ENCODE measurements at places on chromosomes 16 and 17.
A peak's percentile ranks its signal among the peaks of the same experiment; 100 is the strongest.

GRCh38 chr16:66161269-66161668 is 205.2 kb upstream of the CDH5 start:
- no peak for DNase-seq

- no peak for DNase-seq
These were observed 13.7 kb upstream of the ITGA3 start for GRCh38 chr17:50042211-50042610.

DNA sequence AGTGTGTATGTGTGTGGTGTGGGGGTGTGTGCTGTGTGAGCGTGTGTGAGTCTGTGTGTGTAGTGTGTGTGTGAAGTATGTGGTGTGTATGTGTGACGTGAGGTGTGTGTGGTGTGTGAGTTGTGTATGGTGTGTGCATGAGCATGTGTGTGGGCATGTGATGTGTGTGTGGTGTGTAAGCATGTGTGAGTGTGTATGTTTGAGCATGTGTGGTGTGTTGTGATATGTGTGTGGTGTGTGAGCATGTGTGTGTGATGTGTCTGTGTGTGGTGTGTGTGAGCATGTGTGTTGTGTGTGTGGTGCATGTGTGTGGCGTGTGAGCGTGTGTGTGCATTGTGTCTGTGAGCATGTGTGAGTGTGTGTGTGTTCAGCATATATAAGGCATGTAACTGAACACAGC is 20.9 kb downstream of the MAPT start:
- no peak for DNase-seq

DNA sequence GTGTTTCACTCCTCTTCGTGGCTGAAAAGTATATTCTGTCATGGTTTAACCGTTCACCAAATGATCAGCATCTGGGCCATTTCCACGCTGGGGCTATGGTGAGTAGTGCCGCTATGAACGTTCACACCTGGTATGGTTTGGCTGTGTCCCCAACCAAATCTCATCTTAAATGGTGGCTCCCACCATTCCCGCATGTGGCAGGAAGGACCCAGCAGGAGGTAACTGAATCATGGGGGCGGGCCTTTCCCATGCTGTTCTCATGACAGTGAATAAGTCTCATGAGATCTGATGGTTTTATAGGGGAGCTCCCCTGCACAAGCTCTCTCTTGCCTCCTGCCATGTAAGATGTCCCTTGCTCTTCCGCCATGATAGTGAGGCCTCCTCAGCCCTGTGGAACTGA is 45.7 kb upstream of the ZNF469 start:
- no peak for DNase-seq

- DNase-seq = no peak
These were observed 200.8 kb upstream of the KCNJ16 start for GRCh38 chr17:69874175-69874670.

DNA sequence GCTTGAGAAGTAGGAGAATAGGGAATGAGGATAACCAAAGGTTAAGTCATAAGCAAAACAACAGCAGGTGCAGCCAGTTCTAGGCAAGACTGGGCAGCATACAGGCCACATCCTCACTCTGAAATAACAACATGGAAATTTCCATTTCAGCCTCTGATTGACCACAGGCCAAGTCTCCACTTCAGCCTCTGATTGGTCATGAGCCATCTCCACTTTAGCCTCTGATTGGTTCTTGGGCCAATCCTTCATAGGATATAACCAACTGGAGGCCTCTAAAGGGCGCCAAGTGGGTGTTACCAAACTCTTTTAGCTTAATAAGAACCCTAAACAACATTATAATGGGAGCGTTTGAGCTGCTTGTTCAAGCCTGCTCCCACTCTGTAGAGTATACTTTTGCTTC is 512.0 kb downstream of the NPIPA7 start:
- DNase-seq = no peak

DNA sequence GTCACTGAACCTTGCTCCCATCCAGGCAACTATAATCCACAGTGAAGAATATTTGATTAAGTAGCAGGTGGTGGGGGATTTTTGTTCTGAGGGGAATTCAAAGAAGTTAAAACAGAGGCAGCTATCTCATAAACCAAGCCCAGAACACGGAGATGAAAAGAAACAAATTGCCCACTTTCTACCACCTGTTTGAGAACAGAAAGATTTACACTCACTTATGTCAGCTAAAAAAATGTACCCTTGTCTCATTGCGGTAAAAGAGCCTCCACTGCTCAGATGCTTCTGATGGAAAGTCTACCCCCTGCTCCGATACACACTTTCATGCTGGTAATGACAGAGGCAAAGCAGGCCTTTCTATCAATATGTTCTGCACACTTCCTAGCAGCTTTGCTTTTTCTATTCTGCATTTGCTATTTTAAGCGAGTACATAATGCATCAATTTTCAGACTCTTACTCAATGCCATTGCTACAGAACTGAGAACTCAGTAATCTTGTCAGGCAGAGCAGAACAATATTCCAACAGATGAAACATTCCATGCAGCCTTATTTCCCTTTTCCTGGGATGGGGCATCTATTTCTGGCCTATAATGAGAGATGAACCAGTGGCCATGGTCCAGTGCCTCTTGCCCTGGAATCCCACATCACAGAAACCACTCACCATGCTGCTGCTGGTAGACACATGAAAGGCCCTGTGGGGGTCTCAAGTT is 29.0 kb downstream of the CDK5R1 start:
- DNase-seq = no peak

- DNase-seq = no peak
These were observed 7.1 kb downstream of the ACSF3 start for GRCh38 chr16:89100601-89101302.

DNA sequence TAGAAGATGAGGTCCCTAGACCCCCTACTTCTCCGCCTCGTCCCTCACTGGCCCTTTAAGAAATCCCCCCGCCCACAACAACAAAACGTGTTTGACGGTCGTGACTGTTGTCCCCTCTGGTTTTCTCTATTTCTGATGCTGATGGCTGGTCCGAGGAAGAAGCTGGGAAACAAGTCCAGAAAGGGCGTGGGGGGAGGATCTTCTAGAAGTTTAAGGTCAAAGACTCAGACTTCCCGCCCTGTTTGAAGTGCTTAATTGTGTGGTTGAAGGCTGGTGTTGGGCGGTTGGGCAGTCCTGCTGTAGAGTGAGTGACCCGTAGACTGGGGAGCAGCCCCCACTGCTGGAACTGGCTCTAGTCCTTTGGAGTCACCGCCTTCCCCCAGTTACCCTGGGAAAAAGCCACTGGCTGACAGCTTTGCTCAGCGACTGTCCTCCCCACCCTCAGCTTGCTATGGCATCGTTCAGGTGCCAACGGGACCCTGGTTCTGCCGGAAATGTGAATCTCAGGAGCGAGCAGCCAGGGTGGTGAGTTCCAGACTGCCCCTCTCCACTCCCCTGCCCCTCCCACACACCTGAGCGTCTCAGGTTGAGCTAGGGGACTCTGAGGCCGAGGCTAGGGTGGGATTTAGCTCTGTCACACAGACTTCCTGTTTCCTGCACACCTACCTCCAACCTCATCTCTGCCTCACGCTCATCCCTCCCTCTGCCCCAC is 1.6 kb downstream of the MLLT6 start:
- DNase-seq = no peak

DNA sequence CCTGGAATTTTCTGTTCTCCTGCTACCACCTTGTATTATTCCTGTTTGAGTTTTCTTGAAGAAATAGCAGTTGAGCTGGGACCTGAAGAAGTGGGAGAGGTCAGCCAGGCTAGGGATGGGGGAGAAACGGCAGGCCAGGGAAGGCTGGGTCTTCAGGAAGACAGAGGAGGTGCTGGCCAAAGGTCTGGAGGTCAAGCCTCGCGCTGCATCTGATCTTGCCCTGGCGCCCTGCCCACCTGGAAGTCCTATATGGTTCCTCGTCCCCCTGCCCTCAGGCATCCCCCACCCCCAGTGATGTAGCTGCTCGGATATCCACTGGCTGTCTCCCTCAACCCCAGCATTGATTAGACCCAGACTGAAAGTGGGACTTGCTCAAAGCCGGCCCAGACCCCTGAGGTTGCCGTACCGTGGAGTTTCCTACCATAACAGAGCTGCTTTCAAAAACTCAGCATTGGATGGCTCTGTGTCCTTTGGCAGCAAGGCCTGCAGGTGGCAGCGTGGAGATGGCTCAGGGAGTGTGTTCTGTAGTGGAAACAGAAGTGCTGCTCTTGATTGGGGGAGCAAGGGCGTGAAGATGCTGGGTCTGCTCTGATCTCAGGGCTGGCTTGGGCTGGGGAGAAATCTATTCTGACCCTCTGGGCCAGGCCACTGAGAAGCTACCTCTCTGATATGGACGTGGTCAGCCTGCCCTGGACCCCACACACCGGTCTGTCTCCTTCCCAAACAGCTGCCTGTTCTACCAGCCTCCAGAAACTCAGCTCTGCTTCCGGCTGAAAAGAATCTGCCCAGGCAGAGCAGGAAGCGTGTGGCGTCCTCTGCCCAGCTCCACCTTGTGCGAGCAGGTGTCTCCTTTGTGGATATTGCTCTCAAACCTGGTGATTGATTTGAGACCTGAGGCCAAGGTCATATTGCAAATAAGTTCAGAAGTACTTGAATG is 107.0 kb upstream of the CACNG5 start:
- peak; percentile 75 for DNase-seq

DNA sequence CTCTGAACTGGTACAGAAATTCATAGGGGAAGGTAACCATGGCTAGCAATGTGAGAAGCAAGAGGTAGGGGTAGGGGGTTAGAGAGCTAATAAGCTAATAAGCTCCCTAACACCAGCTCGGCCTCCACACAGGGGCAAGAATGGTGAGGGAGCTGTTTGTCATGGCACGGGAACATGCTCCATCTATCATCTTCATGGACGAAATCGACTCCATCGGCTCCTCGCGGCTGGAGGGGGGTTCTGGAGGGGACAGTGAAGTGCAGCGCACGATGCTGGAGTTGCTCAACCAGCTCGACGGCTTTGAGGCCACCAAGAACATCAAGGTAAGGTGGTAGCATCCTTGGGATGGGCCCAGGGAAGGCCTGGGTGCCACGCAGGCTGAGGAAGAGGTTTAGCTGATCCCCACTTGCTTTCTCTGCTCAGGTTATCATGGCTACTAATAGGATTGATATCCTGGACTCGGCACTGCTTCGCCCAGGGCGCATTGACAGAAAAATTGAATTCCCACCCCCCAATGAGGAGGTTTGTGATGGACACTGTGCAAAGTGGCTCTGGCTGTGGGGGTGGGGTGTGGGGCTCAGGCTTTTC is 3.5 kb upstream of the FTSJ3 start:
- no peak for DNase-seq

GRCh38 chr17:72117535-72118334 is 3.1 kb upstream of the SOX9 start:
- no peak for DNase-seq

GRCh38 chr17:81612172-81612970 is 24.5 kb downstream of the NPLOC4 start:
- no peak for DNase-seq

- DNase-seq = no peak
These were observed 5.1 kb downstream of the CLEC16A start for GRCh38 chr16:10949424-10949970.

DNA sequence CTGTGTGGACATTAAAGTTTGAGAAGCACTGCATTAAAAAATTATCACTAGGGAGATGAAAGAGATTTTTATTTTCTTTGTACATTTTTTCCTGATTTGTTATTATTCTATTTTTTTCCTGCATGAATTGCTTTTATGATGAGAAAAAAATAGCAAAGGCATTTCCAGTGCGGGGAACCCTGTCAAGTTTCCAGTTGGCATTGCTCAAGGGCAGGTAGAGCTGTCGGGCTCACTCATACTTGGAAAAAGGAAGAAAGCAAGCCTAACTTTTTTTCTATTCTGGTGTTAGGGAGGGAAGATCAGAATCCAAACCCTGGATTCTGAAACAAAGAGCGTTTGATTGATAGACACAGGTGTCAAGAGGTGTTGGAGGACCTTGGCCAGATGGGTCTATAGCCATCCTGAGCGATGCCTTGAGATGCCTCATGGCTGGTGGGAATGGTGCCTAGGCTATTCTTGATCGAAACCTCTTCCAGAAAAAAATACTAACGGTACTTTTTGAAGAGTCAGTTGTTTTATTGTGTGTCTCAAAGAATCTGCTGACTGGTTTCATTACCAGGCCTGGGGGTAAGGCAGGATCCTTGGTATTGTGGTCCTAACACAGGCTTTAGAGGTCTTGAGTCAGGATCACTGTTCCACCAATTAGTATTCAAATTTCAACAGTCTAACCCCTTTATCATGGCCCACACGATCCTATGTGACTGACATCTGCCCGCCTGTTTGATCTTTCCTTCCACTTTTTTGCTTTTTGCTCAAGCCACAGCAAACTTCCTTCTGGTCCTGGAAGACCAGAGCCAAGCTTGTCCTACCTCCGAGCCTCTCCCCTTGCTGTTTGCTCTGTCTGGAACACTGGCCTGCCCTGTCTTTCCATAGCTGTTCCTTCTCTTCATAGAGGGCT is 20.1 kb downstream of the SNX29 start:
- no peak for DNase-seq

GRCh38 chr17:21318439-21318838 is 33.9 kb downstream of the MAP2K3 start:
- no peak for DNase-seq

DNA sequence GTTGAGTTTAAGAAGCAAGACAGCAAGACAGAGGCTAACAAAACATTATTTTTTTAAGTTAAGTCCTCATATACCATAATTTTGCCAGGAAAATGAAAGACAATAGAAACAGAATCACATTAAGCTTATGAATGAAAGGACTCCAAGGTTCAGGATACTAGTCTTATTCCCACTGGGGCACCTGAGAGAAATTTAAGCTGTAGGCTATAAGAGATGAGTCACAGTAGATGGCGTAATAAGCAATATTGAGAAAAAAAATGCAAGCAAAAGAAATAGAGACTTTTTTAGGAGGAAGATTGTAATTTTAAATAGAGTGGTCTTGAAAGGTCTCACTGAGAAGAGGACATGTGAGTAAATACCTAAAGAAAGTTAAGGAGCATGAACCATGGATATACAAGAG is 57.1 kb upstream of the KIF2B start:
- no peak for DNase-seq

DNA sequence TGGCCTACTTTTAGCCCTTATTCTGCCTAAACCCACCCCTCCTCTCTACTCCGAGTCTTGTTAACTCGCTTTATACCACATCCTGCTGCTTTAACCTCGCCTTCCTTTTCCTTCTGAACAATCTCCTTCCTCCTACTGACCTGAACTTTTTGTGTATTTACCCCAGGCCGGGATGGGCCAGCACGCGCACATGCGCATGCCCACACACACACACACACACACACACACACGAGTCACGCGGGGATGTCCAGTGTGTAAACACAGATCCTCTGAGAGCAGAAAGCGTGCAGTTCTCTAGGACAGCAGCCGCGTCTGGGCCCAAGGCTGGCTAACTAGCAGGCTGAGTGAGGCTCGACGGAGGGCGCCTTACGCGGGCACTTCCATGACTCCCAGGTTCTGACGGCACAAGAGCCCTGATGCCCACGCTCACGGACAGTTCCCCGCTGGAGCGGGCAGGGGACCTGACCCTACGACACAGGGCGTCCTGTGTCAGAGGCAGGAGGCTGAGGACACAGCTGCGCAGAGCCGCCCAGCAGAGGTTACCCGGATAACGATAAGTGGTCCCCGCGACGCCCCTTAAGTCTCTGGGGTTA is 610 bp downstream of the PIK3R5 start:
- no peak for DNase-seq

DNA sequence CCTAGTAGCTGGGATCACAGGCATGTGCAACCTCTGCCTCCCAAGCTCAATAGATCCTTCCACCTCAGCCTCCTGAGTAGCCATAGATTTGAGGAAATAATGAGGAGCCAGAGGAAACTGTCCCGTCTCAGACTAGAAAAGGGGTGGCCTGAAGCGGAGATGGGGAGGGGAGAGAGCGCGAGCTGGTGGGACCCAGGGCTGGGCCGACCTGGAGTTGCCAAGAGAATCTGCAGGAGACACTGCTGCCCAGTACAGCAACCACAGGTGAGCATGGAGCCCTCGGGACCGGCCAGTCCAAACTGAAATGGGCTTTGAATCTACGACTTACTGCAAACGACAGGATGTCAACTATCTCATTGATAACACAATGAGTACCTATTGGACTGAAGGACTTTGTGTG is 24.3 kb downstream of the CD300A start:
- no peak for DNase-seq

Data from HEK293T (cell line).